Activated CD4-positive, CD25-positive, alpha-beta regulatory T cell treated with anti-CD3 and anti-CD28 coated beads, Interleukin-2, amount 50 U/mL, for 24 hours (primary cell): ENCODE measurements at places on chromosomes 7 and 10.
A peak's percentile ranks its signal among the peaks of the same experiment; 100 is the strongest.

DNA sequence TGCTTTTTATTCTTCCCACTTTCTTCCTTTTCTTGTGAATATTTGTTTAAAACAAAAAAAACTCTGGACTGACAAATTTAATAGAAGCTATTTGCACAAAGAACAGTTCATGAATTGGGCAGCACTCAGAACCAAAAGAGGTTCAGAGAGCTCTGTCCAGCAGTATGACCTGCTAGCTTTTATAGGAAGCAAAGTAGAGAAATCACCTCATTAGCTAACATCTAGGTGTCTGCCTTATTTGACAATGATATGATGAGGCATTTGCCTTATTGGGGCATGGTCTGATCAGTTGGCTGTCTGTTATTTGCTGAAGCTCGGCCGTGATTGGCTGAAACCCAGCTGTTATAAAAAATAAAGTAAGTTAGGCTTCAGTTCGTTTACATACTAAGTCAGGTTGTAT lies 819 bp upstream of the TRIM4 start:
- ATAC-seq = no peak

- no peak for ATAC-seq
Observed at GRCh38 chr7:99551334-99551733, 580 bp downstream of the FAM200A start.

GRCh38 chr7:82164813-82165212 lies 278.8 kb downstream of the CACNA2D1 start:
- ATAC-seq = no peak

GRCh38 chr7:87110778-87111177 lies 41.5 kb upstream of the DMTF1 start:
- ATAC-seq = no peak

- ATAC-seq = no peak
Observed at GRCh38 chr7:112101201-112101846, 104.9 kb downstream of the DOCK4 start.

DNA sequence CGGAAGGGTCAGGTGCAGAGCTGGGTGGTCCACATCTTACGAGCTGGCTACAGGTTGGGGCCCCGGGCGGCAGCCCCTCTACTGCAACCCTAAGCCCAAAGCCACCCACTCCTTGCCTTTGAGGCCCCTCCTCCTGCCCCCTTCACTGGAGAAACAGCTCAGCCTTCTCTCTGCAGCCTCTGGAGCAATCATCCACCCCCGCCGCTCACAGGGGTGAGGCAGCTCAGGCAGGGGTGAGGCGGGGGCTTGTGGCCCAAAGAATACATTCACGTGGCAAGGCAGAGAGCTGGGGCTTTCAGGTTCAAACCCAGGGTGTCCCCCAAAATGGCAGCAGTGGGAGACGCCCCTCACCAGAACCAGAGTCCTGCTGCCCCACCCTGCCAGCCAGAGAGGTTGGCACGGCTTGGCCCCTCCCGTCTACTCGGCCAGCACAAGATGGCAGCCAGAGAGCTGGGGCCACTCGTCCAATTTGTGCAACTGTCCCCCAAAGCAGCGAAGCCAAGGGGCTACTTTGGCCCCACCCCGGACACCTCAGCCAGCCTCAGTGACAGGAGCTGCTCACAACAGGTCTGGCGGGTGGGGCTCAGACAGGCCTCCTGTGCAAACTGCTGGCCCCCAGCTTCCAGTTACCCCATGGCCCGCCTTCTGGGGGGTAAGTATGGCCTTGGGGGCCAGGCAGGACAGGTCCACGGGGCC lies 7.2 kb downstream of the GNB2 start:
- no peak for ATAC-seq

DNA sequence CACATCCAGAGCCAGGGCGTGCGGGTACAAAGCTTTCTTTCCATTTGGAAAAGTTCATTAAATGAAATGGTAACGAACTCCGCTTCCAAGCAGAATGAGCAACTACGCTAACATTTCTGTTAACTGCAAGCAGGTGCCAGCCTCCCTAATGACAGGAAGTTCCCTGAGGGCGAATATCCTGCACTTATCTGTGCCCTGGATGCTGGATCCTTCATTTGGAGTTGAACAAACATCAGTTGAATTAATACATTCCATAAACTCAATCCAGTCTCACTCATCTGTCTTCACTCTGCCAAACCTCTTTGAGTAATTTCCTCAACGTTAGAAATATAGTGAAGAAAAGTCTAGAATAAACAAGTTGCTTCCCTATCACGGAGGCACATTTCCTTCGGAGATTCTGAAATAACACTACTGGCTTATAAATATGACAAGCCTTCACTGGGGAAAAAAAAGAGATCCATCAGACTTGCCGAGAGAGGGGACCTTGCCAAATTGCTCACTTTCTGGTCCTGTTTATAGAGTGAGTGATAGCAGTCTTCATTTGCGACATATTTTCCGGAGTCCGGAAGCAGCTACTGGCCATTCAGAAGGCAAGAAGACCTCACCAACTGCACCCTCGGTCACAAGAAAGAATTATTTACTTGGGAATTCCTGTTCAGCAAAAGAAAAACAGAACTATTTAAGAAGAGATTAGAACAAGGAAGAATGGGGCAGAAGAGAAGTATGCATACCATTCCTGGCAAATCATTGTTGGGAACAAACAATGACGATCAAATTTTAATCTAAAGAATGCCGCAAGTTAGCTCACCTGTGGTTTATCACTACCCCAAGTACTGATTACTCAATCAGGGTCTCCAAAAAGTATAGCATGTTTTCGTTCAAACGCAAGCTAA lies 196.4 kb downstream of the FAM107B start:
- no peak for ATAC-seq

DNA sequence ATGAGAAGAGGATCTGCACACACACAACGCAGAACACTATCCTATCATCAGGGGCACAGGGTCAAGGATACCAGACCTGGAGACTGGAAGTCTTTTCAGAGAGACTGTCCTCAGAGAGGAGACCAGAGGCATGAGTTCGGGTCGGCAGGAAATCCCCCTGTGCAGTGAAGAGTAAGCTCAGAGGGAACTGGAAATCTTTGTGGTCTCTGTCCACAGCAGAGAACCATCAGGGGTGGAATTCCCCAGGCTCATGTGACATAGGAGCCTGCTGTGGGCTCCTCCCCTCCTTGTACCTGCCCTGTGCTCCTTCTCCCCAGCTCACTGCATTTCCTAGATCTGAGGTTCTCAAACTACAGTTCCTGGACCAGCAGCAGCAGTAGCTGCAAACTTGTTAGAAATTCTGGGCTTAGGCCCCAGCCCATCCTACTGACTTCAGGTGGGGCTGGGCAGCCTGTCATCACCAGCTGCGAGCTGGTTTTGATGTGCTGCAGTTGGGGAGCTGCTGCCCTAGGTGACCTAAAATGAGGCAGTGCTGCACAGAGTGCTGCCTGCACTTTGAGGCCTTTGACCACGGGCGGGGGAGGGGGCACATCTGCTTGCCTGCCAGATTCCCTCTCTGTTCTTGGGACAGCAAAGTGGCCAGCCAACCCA lies 2.4 kb downstream of the ZMIZ2 start:
- ATAC-seq = peak; percentile 62

DNA sequence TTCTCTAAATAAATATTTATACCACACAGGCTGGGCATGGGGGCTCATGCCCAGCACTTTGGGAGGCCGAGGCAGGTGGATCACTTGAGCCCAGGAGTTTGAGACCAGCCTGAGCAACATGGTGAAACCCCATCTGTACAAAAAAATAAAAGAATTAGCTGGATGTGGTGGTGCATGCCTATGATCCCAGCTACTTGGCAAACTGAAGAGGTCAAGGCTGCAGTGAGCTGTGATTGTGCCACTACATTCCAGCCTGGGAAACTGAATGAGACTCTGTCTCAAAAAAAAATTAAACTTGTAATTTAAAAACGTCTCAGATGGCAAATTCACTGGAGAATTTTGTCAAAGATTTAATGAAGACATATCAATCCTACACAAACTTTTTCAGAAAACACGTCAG lies 277.6 kb upstream of the BMPER start:
- ATAC-seq = no peak

- no peak for ATAC-seq
Observed at GRCh38 chr7:153529100-153529499, 523.1 kb upstream of the DPP6 start.

GRCh38 chr10:100024748-100025147 lies 15.0 kb upstream of the DNMBP start:
- ATAC-seq = no peak

DNA sequence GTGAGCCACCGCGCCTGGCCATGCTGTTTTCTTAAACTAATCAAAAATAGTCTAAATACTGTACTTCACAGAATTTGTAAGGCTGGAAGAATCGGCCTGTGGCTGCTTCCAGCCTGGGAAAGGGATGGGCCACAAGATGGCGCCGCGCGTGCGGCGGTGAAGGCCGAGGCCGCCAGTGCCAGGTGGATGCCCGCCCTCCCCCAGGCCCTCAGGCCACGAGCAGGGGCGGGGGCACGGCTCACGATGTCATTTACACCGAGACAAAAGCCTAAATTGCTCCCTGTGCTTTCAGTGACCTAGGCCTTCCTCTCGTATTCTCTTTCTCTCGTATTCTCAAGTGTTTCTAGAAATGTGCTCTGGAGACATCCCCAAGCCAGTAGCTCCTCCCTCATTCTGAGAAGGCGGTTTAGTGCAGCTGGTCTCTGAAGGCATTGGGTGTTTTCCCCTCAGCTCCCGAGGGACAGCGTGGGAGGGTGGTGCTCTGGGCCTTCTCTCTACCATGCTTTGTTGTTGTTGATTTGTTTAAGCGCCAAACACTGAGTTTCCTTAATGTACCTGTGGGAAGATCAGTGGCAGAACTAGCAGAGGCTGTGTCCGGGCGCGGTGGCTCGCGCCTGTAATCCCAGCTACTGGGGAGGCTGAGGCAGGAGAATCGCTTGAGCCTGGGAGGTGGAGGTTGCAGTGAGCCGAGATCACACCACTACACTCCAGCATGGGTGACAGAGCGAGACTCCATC lies 68.4 kb downstream of the CDC123 start:
- peak; percentile 90 for ATAC-seq

- ATAC-seq = no peak
Observed at GRCh38 chr10:132377326-132377725, 19.7 kb upstream of the PWWP2B start.

DNA sequence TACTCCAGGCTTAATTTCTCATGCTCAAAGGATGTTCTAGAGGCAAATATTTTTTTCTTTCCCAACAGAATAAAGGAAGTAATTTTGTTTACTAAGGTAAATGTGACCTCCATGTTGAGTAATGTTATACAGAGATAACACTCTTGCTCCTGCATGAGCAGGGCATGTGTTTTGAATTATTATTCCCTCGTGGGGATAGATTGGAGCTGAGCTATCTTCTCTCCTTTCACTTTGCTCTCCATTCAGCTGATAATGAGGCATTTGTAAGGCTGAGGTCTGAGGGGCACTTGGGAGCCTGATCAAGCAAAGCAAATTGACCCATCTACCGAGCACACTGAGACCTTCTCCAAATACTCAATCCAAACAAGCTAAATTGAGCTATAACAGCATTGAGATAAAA lies 50.7 kb upstream of the GHITM start:
- ATAC-seq = no peak

DNA sequence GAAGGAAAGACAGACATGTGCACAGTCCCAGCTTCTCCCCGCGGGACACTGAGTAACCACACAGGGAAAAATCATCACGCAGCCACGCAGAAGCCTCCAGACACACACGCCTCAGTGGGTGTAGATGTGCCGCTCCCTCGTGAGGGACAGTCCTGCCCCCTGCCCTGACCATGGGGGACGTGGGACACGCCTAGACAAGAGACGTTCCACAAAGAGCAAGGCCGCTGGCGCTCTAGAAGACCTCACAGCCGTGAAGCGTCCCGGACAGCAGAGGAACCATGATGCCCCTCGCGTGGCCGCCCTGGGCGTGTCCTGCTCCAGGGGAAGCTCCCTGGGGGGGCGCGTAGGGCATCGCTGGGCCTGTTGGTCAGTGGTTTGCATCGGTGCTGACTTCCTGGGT lies 210.8 kb downstream of the DNAJB6 start:
- no peak for ATAC-seq

GRCh38 chr10:75233444-75234016 lies 2.2 kb downstream of the COMTD1 start:
- ATAC-seq = no peak

DNA sequence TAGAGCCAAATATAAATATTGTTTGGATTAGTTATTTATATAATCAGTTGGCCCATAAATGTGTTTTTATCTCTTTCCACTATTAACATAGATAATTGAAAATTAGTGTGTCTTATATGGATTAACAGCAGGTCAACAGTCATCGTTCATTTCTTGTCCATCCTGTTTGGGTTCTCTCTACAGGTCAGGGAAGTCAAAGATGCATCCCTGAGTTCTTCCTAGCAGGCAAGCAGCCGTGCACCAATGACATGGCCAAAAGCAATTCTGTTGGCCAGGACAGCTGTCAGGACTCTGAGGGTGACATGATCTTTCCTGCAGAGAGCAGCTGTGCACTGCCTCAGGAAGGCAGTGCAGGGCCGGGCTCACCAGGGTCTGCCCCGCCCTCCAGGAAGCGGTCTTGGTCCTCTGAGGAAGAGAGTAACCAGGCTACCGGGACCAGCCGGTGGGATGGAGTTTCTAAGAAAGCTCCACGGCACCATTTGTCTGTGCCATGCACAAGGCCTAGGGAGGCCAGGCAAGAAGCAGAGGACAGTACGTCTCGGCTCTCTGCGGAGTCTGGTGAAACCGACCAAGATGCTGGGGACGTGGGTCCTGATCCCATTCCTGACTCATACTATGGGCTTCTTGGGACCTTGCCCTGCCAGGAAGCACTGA lies 15.9 kb downstream of the FBH1 start:
- ATAC-seq = no peak

- ATAC-seq = no peak
Observed at GRCh38 chr10:32454148-32454547, 8.2 kb downstream of the CCDC7 start.

DNA sequence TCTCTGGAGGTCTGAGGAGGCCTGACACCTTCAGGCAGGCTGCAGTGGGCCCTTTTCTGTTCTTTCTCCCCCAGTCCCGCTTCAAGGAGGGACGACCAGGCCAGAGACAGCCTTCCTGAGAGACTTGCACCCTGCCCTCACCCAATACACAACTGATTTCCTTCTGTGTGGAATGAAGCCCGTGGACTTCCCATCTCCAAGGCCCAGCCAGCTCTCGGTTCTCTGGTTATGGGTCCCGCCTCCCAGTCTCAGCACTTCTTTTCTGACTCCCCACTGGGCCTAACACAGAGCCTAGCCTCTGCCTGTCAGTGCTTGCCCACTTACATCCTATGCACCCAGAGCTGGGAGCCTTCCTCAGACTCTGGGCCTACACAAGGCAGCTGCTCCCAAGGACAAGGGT lies 24.1 kb upstream of the ADCYAP1R1 start:
- ATAC-seq = no peak

GRCh38 chr7:157347217-157347904 lies 10.6 kb downstream of the DNAJB6 start:
- peak; percentile 76 for ATAC-seq

- ATAC-seq = no peak
Observed at GRCh38 chr7:77731716-77732115, 35.5 kb downstream of the RSBN1L start.

- peak; percentile 13 for ATAC-seq
Observed at GRCh38 chr7:130421684-130422083, 19.1 kb downstream of the CEP41 start.

GRCh38 chr10:15879058-15879457 lies 18.8 kb upstream of the MINDY3 start:
- no peak for ATAC-seq

- no peak for ATAC-seq
Observed at GRCh38 chr7:151082141-151083070, 887 bp downstream of the TMUB1 start.

- no peak for ATAC-seq
Observed at GRCh38 chr10:74738542-74738941, 87.9 kb upstream of the KAT6B start.
